ENCODE measurements at places on chromosomes 4 and X. TPM values are rescaled to one million over a fixed set of nuclear protein-coding genes. Genes with fewer than 3 reads are reported as not detected.

The CFAP299 gene
- total RNA-seq = not detected

The GPR50 gene
- total RNA-seq = not detected

The UGT2B17 gene
- total RNA-seq = not detected

The HELT gene
- total RNA-seq = not detected

The PAGE5 gene
- total RNA-seq = not detected

Data from hair follicular keratinocyte (primary cell).